ENCODE measurements at places on chromosomes 7 and 10.

DNA sequence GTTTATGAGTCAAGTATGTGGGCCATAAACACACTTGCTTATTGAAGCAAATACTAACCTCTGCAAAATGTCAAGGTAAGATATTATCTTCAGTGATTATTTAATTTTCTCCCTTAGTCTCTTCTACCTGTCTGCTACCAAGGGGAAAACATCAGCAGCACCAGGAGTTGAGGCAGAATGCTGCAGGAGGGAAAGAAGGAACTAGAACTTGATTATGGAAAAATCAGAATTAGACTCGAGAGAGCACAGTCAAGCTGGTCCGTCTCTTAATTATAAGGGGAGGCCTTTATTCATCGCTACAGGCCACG lies 4.9 kb upstream of the ZFYVE27 start:
- no peak for DNase-seq

DNA sequence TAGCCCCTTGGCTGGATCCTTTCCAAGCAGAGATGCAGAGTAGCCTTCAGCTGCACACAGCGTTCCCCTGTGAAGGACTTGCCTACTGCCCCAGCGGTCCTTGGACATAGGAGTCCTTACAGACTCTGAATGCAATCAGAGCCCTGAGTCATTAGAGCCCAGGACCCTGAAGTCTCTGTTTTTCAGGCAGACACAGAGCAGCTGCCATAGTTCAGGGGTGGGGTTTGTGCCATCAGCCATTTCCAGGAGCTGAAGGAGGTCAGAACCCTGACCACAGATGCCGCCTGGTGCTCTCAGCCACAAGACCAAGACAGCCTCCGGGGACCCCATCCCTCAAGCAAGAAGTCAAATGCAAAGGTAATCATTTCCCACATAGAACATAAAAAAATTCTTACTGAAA lies 32.8 kb upstream of the WDFY4 start:
- no peak for DNase-seq

DNA sequence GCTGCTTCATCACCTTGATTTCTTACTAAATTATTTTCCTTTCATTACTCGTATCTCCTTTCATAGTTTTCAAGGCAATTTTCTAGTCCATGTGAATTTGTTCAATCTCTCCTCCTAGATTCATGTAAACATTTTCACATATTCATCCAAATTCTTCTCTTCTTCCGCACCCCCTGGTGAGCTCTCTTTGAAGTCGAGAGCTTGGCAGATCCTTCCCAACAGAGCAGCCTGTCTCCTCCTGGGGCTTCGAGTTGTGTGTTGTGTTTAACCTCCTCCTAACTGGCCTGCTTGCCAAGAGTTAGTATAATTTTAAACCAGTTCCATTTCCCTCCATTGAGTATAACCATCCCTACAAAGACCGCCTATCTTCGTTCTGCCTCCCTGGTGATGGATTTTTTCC lies 272.4 kb upstream of the CELF2 start:
- no peak for DNase-seq

DNA sequence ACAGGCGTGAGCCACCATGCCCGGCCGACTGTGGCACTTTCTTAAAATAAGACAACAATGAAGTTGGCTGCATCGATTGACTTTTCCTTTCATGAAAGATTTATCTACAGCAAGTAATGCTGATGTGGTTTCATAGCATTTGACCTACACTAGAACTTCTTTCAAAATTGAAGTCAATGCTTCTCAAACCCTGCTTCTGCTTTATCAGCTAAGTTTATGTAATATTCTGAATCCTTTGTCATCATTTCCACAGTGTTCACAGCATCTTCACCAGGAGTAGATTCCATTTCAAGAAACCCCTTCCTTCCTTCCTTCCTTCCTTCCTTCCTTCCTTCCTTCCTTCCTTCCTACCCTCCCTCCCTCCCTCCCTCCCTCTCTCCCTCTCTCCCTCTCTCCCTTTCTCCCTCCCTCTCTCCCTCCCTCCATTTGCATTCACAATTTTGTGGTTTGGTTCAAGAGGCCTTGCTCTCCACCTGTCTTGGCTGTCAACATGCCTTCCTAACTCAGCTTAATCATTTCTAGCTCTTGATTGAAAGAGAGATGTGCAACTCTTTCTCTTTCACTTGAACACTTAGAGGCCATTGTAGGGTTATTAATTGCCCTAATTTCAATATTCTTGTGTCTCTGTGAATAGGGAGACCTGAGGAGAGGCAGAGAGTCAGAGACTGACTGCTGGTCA lies 52.1 kb downstream of the HDAC9 start:
- DNase-seq = no peak

GRCh38 chr7:107463139-107464078 lies 6.4 kb upstream of the GPR22 start:
- DNase-seq = peak; percentile 33

- no peak for DNase-seq
Measured at GRCh38 chr10:116848032-116848943, 1.0 kb upstream of the ENO4 start.

DNA sequence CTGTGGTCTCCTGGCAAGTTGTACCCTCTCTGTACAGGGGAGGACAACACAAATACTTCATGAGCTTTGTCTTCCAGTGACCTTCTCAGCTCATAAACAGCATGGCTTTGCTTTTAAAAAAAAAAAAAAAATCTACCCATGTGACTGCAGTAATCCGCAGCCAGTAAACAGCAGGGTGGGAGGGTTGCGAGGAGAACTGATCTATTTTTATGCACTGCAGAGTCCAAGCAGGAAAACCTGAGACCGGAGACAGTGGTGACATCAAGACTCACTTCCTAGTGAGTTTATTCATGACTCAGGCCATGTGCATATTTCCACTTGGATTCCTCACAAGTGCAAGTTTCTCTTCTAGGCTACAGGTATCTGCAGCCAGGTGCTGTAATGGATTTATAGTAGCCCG lies 127.9 kb downstream of the NRF1 start:
- no peak for DNase-seq

DNA sequence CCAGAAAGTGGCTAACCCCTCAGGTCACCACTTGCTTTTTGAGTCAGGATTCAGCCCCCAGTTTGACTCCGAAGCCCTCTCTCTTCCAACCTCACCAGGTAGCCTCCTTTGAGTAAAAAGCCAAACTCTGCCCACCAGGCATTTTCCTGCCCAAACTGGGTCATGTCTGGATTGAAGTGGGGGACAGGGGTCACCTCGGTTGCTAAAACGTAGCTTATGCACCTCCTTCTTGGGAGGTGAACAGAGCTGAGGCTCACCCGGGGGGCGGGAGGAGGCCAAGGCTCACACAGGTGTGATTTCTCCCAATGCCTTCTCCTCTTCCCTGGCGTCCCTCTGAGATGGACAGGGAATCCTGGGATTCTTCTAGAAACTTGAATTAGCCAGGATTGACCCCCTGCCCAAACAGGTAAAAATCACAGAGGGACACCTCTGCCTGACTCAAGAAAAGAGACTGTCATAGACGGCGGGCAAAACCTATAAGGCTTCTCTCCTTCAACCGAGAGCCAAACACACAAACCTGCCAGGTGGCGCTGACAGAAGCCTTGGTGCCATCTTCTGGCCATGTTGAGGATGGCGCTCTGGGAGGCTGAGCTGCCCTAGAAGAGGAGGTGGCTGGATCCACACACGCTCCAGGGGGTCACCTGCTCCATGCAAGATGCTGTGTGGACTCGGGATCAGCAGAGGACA lies 51.6 kb downstream of the PRLHR start:
- DNase-seq = peak; percentile 23

DNA sequence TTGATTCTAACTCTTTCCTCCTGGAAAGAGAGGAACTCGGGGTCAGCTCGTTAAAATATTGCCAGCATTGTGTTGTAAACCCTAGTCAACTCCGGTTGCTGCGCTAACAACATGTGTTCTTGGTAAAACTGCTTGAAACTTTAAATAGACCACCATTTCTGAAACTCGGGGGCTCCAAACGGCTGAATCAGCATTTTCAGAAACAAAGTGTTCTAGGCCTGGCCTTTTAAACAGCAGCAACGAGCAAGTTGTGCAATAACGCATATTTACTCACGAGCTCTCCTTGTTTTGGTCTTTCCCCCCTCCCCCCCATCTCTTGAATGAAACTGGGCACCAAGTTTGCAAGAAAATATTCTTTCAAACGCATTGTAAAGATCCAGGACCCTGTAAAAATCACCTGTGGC lies 9.2 kb upstream of the GRB10 start:
- DNase-seq = no peak

DNA sequence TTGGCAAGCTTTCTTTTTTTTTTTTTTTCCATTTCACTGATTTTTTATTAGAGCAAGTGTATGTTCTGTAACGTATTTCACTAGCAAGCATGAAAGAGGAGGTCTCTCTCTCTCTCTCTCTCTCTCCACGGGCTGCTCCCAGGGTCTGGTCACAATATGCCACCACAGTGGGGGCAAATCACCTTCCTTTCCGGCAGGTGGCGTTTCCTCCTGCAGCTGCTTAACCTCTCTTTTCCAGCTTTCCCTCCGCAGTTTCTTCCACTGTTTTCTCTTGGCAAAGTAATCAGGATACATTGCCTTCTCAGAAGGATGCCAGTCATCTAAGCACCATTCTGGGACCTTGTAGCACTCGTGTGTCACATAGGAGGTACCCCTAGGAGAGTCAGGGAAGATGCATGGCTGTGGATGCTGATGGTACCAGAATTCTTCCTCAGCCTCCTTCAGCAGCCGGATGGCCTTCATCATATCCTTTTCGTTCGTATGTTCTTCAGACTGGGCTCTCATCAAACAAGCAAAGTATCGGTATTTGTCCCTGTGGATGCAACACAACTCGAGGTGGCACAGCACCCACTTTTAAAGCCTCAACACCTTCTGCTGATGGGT lies 197.3 kb upstream of the PODXL start:
- no peak for DNase-seq

DNA sequence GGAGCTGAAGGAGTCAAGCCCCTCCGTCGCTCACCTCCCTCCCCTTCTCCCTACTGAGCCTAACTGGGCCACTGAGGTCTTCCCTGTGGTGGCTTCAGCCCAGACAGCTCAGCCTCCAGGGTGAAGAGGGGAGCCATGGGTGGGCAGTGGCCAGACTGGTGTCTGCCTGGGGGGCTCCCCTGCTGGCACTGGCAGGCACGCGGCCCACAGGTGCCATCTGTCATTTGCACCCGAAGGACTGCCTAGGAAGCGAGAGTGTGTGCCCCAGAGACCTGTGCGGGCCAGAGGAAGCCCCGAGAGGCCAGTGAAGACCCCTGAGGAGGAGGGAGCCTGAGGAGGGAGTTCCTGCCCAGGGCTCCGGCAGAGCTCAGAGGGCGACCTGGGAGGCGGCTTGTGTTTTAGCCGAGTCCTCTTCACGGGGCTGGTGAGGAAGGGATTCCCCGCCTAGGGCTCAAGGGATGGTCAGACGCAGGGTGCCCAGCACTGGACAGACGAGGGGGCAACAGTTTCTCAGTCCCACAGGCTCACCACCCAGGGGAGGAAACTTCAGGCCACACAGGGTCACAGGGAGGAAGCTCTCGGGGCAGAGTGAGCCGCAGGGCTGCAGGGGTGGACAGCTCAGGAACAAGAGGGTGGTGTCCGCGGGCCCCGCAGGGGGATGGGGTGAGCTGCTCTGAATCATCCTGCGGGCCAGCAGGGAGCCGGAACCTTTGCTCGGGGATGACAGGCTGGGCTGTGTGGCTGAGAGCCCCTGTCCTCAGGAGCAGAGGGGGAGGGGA lies 76.2 kb upstream of the PPP2R2D start:
- no peak for DNase-seq

DNA sequence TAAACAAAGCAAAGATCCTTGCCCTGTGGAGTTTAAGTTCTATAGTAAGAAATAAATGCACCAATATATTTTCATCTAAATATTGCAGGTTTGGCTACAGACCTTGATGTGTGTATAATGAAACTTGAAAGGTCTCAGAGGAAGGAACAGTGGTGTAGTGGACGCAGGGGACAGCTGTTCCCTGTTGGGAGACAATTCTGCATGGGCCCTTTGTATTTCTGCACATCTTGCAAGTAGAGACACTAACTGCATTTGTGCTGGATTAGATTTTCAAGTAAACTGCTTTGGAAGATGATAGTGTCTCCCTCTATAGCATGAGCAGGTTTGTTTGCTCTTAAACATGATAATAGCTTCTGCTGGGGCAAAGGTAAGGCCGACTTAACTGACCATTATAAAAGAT lies 57.5 kb upstream of the FAM133B start:
- no peak for DNase-seq

DNA sequence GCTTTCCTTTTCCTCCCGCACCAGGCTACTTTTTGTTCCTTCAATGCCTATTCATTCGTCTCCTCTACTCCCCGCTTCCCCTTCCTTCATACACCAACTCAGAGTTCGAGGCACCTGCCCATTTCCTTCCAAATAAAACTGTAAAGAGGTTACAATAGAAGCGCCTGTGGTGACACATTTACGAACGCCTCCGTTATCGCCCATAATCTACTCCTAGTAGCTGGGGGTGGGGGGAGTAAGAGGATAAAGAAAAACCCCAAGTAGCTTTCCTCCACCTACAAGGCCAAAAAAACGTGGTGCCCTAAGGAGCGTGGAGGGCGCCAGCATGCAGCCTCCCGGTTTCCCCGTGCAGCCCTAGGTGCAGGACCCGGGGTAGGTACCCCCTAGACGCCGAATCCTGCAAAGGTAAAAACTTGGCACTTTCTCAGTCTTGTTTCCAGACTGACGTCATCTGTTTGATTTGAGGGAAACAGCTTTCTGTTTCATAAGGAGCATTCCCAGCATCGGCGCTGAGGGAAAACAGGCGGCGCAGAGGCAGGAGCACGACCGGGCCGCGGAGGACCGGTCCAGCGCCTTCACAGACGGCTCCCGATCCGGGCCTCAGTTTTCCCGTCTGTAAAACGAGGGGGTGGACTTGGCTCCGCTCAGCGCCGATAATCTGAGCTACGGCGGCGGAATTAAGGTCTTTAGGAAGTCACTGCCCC lies 922 bp downstream of the PPA1 start:
- peak; percentile 53 for DNase-seq

DNA sequence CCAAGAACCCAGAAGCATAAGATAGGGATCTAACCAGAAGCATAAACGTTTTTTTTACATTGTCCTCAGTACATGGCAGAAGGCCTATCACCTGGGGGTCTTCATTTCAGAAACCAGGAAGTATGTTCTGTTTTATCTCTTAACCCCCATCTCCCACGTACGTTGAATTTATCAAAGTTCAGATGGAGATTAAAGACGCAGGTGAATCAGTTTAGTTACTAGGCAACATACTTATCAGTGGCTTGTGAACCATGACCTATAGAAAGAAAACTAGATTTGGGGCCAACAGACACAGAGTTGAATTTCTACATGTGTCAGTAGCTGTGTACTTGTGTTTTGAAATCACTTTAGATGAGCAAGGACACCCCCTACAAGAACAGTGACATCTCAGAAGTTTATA lies 122.7 kb downstream of the GPR158 start:
- DNase-seq = no peak

DNA sequence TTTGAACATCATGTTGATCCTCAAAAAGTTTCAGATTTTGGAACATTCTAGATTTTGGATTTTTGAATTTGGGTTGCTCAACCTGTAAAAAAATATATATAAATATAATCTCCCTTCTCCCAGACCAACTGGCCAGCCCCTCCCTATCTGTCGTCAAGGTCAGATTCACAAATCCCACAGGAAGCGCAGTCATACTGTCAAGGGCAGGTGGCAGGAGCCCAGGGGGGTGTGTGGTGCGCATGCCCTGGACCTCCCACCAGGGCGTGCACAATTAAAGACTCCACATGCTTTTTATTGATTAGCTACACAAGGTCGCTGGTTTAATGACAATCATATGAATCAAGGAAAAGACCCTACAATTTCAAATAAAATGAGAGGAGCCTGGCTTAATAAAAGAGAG lies 77.0 kb upstream of the EEPD1 start:
- DNase-seq = no peak
